ENCODE measurements at places on chromosomes 4 and X.

- H3K4me1 ChIP-seq: no peaks in the 10 kb centered on the region
- no peak overlapping the region for H3K4me3 ChIP-seq
- DNase-seq: no peak
- no peaks in the 10 kb centered on the region for H3K36me3 ChIP-seq
- H3K27me3 ChIP-seq: no peaks in the 10 kb centered on the region
Measured at GRCh38 chr4:100070868-100071267, 119.4 kb downstream of the DDIT4L start.

DNA sequence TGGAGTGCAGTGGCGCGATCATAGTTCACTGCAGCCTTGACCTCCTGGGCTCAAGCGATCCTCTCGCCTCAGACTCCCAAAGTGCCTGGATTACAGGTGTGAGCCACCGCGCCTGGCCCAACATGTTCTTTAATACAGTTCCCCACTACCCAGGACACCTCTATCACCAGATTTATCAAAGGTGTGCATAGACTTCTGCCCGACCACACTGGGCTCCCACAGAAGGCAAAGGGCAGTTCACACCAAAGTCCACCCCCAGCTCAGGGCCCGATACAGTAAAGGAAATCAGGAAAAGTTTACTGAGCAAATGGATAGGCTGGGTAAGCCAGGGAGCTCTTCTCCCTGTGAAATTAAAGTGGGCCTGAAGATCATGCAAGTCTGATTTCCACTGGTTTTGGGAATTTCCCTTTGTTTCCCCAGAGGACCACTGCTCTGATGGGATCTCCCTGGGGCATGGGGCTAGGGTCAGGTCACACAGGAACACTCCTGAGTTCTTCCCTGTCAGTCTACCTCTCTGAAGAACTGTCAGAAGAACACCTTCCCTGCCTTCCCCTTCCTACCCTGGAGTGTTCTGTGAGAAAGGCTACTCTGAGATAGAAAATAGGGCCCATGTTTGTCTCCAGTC is 17.7 kb upstream of the PIM2 start:
- H3K27ac ChIP-seq: no peak overlapping the region
- H3K4me3 ChIP-seq: no peak overlapping the region
- no peaks in the 10 kb centered on the region for H3K27me3 ChIP-seq
- DNase-seq: no peak

- no peak overlapping the region for H3K4me3 ChIP-seq
- no peaks in the 10 kb centered on the region for H3K4me1 ChIP-seq
- no peaks in the 10 kb centered on the region for H3K36me3 ChIP-seq
- no peaks in the 10 kb centered on the region for H3K27me3 ChIP-seq
Measured at GRCh38 chrX:102491766-102492165, 20.2 kb upstream of the TCP11X2 start.

GRCh38 chr4:66404141-66404540 is 733.9 kb upstream of the EPHA5 start:
- DNase-seq: no peak
- no peak overlapping the region for H3K27ac ChIP-seq
- no peak overlapping the region for H3K4me3 ChIP-seq
- no peaks in the 10 kb centered on the region for H3K4me1 ChIP-seq
- H3K27me3 ChIP-seq: no peaks in the 10 kb centered on the region

DNA sequence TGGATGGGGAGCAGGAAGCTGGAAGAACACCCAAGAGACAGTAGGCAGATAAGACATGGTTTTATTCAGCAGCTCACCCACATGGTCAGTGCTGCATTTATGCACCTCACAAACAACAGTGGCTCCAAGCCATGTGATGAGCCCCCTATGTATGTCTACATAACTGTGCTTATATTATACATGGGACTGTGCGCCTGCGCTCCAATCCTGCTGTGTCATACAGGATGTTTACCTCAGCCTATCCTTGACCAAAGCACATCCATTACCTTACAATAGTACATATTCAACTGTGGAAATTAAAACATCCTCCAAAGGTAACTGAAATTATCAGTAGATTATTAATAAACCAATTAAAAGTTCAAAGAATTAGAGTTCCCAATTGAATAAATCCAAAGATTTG is 44.1 kb upstream of the SGMS2 start:
- no peaks in the 10 kb centered on the region for H3K27me3 ChIP-seq
- H3K4me1 ChIP-seq: 0 out of 2 replicates have a peak, but pooled peaks cover 6% of the 10 kb centered on the region
- H3K27ac ChIP-seq: no peak overlapping the region
- H3K36me3 ChIP-seq: no peaks in the 10 kb centered on the region
- no peak for DNase-seq
- no peak overlapping the region for H3K4me3 ChIP-seq

- no peak overlapping the region for H3K4me3 ChIP-seq
- H3K27me3 ChIP-seq: 0 out of 2 replicates have a peak, but pooled peaks cover 1% of the 10 kb centered on the region
- peak; percentile 39 for DNase-seq
- H3K4me1 ChIP-seq: no peaks in the 10 kb centered on the region
- no peaks in the 10 kb centered on the region for H3K36me3 ChIP-seq
- H3K27ac ChIP-seq: no peak overlapping the region
Measured at GRCh38 chr4:11424000-11424399, 4.7 kb downstream of the HS3ST1 start.

GRCh38 chrX:275967-276580 is 5.1 kb upstream of the PLCXD1 start:
- H3K36me3 ChIP-seq: no peaks in the 10 kb centered on the region
- H3K27me3 ChIP-seq: no peaks in the 10 kb centered on the region
- DNase-seq: peak; percentile 73
- H3K4me1 ChIP-seq: peaks cover 24% of the 10 kb centered on the region

GRCh38 chr4:54717694-54718093 is 59.9 kb downstream of the KIT start:
- H3K4me1 ChIP-seq: no peaks in the 10 kb centered on the region
- no peak overlapping the region for H3K27ac ChIP-seq
- H3K36me3 ChIP-seq: no peaks in the 10 kb centered on the region
- H3K27me3 ChIP-seq: no peaks in the 10 kb centered on the region

- no peaks in the 10 kb centered on the region for H3K36me3 ChIP-seq
- H3K27ac ChIP-seq: no peak overlapping the region
- no peak overlapping the region for H3K4me3 ChIP-seq
- H3K27me3 ChIP-seq: no peaks in the 10 kb centered on the region
Measured at GRCh38 chr4:181944527-181944926, 298.7 kb upstream of the TENM3 start.

- no peak for DNase-seq
- H3K36me3 ChIP-seq: no peaks in the 10 kb centered on the region
- H3K4me1 ChIP-seq: no peaks in the 10 kb centered on the region
- H3K27me3 ChIP-seq: no peaks in the 10 kb centered on the region
- H3K4me3 ChIP-seq: no peak overlapping the region
Measured at GRCh38 chr4:68451246-68452211, 4.3 kb downstream of the TMPRSS11E start.

DNA sequence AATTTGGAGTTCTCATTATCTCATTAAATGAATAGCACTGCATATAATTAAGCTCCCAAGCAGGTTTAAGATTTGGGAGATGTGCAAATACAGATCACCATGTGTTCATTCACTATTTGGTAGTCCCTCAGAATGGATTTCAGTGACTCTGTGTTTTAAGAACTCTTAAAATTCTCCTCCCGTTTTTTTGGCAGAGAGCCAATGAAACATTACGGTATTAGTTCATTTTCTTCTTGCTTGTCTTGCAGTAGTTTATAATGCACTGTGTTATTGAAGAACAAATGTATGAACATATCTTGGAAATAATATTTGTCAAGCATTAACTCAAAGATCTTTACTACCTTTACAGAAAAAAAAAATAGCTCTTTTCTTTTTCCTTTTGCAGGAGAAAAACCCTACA is 32.7 kb downstream of the KLF3 start:
- no peak for DNase-seq
- H3K36me3 ChIP-seq: peaks cover 50% of the 10 kb centered on the region
- no peak overlapping the region for H3K4me3 ChIP-seq
- no peaks in the 10 kb centered on the region for H3K27me3 ChIP-seq
- H3K27ac ChIP-seq: no peak overlapping the region

DNA sequence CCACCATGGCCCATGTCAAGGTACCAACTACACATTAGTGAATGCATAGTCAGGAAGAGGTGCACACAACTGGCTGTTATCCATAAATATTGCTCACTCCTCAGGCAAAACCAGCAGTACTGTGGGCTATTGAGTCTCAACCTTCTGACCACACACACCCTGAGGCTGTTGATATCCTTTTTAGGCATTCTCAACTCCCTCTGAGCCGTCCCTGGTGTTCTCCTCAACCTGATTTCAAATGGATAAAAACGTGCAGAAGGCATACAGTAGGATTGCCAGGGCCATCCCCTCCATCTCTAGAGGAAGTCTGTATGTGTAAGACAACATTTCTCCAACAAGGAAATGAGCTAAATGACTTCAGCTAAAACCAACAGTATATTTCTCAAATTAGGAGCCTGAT is 98.7 kb upstream of the KLHL13 start:
- no peaks in the 10 kb centered on the region for H3K27me3 ChIP-seq
- H3K36me3 ChIP-seq: no peaks in the 10 kb centered on the region
- no peak overlapping the region for H3K27ac ChIP-seq
- H3K4me1 ChIP-seq: no peaks in the 10 kb centered on the region

GRCh38 chr4:123507376-123507775 is 110.8 kb downstream of the SPRY1 start:
- H3K27me3 ChIP-seq: no peaks in the 10 kb centered on the region
- peaks cover 48% of the 10 kb centered on the region for H3K4me1 ChIP-seq
- H3K4me3 ChIP-seq: no peak overlapping the region
- no peak for DNase-seq
- H3K36me3 ChIP-seq: no peaks in the 10 kb centered on the region

DNA sequence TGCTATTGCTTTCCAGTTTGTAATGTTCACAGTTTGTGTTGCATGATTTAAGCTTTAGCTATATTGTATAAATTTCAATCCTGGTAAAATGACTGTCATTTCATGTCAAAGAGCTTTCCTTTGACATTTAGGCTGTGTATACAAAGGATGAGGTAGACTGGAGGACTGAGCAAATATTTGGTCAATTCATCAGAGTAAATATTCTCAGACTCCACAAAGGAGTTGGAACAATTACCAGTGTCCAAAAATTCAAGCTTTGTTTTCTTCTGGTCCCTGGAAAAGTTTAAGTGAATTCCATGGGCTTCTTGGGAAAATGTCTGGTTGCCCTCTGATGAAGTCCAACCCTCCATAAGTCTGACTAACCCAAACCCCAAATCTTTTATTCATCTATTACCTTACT is 682.4 kb downstream of the DACH2 start:
- H3K4me3 ChIP-seq: no peak overlapping the region
- H3K4me1 ChIP-seq: peaks cover 16% of the 10 kb centered on the region
- no peaks in the 10 kb centered on the region for H3K27me3 ChIP-seq
- H3K27ac ChIP-seq: no peak overlapping the region
- no peaks in the 10 kb centered on the region for H3K36me3 ChIP-seq

DNA sequence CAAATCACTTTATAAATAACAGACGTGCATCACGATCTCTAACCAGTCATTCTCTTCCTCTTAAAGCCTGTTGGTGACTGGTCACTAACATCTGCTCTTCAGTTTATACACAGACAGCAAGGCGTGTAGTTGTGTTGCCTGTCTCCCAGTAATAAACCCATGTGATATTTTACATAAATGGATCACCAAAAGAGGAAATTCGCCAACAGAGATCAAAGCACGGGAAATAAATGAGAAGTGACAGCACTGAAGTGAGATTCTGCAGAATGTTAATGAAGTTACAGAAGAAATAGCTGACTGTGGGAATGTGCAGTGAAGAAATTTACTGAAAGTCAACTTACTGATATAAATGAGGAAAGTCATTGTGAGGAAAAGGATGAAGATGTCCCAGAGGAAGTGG is 47.0 kb downstream of the AFF1 start:
- peaks cover 34% of the 10 kb centered on the region for H3K4me1 ChIP-seq
- no peak overlapping the region for H3K4me3 ChIP-seq
- H3K27ac ChIP-seq: no peak overlapping the region

- H3K27me3 ChIP-seq: no peaks in the 10 kb centered on the region
- no peaks in the 10 kb centered on the region for H3K4me1 ChIP-seq
- H3K36me3 ChIP-seq: no peaks in the 10 kb centered on the region
- no peak overlapping the region for H3K4me3 ChIP-seq
- no peak overlapping the region for H3K27ac ChIP-seq
- DNase-seq: no peak
Measured at GRCh38 chr4:181416966-181417365, 826.2 kb upstream of the TENM3 start.

GRCh38 chrX:31136144-31136611 is 64.3 kb upstream of the FTHL17 start:
- no peak for DNase-seq
- no peak overlapping the region for H3K27ac ChIP-seq
- no peaks in the 10 kb centered on the region for H3K4me1 ChIP-seq
- no peaks in the 10 kb centered on the region for H3K27me3 ChIP-seq
- no peak overlapping the region for H3K4me3 ChIP-seq

GRCh38 chr4:103845075-103845474 is 125.3 kb upstream of the TACR3 start:
- no peaks in the 10 kb centered on the region for H3K36me3 ChIP-seq
- no peak for DNase-seq
- H3K4me3 ChIP-seq: no peak overlapping the region
- no peaks in the 10 kb centered on the region for H3K27me3 ChIP-seq

GRCh38 chr4:26863512-26863911 is 2.9 kb downstream of the STIM2 start:
- peaks cover 46% of the 10 kb centered on the region for H3K4me1 ChIP-seq
- H3K27ac ChIP-seq: no peak overlapping the region
- H3K27me3 ChIP-seq: no peaks in the 10 kb centered on the region
- no peak overlapping the region for H3K4me3 ChIP-seq

DNA sequence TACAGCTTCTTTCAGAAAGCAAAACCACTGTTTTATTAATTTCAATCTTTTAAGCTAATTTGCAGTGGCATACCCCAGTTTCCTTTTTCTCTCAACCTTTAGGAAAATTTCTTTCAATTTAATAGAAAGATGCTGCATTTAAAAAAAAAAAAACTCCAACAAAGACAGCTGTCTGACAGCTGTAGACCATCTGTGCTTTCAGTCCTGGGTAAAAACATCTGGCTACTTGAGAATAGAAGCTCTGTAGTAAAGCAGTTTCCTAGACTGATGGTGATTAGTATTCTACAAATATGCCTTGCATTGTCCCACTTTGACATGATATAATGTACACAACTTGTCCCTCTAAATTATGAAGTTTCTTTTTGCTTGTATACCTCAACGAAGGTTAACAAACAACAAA is 197.8 kb downstream of the EDA start:
- no peaks in the 10 kb centered on the region for H3K36me3 ChIP-seq
- no peak for DNase-seq
- H3K4me1 ChIP-seq: no peaks in the 10 kb centered on the region

DNA sequence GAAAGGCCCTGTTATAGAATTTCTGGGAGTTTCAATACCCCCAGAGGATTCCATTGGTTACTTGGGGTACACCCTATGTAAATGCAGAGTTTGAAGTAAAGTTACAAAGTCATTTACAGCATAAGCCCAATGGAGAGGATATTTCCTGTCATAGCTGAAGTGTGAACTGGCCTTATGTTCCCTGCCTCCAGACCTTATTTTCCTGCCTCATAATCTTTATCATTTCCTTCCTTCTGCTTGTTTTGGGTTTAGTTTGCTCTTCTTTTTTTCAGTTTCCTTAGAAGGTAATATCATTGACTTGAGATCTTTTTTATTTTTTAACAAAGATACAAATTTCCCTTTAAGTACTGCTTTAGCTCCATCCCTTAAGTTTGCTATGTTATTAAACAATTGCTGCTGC is 85.4 kb downstream of the PPEF1 start:
- no peaks in the 10 kb centered on the region for H3K36me3 ChIP-seq
- no peaks in the 10 kb centered on the region for H3K4me1 ChIP-seq
- H3K27ac ChIP-seq: no peak overlapping the region
- no peak for DNase-seq

Measured in HepG2 (cell line).